ENCODE measurements at places on chromosomes 16 and 17. TPM values are rescaled to one million over a fixed set of nuclear protein-coding genes. Genes with fewer than 3 reads are reported as not detected.
A peak's percentile ranks its signal among the peaks of the same experiment; 100 is the strongest.

TTLL6 gene
- not detected for total RNA-seq

PLCG2 gene
- total RNA-seq, result 11.6 TPM

DNA sequence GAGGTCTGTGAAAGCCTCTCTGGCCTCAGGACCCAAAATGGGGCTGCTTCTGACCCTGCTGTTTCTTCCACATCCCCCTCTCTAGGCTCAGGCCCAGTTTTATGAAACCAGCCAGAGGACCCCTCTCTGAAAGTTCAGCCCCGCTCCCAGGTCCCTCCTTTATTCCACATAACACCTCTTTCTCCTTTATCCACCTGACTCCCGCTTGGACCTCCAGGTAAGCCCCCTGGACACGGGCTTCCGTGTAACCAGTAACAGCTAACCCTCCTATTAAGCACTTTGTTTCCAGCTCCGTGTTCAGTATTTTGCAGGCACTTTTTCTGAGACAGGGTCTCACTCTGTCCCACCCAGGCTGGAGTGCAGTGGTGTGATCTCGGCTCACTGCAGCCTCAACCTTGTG lies 37.4 kb downstream of the PSME3IP1 start:
- no peak overlapping the region for H3K4me3 ChIP-seq
- DNase-seq, result no peak
- H3K36me3 ChIP-seq, result peaks cover 4% of the 10 kb centered on the region
- no peaks in the 10 kb centered on the region for H3K4me1 ChIP-seq

DNA sequence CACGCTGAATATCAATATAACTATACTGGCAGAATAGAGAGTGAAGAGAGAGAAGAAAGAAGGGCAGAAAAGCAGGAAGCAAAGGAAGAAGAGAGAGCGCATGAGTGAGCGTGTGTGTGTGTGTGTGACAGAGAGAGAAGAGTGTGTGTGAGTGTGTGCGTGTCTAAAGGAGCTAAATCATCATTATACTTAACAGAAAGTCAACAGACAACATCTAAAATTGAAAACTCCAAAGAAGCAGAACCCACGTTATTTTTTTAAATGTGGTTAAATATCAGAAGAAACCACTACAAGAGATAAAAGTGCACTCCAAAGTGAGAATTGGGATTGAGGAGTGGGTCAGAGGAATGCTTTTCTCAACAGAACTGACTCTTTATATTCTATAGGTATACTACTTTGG lies 77.2 kb downstream of the BRIP1 start:
- no peak for DNase-seq
- no peaks in the 10 kb centered on the region for H3K4me1 ChIP-seq
- no peak overlapping the region for H3K27ac ChIP-seq
- H3K4me3 ChIP-seq, result no peak overlapping the region

GRCh38 chr17:46028374-46028773 lies 29.3 kb downstream of the STH start:
- no peaks in the 10 kb centered on the region for H3K4me1 ChIP-seq
- H3K27ac ChIP-seq, result no peak overlapping the region
- no peaks in the 10 kb centered on the region for H3K27me3 ChIP-seq
- peaks cover 37% of the 10 kb centered on the region for H3K36me3 ChIP-seq
- DNase-seq, result no peak
- no peak overlapping the region for H3K4me3 ChIP-seq

DNA sequence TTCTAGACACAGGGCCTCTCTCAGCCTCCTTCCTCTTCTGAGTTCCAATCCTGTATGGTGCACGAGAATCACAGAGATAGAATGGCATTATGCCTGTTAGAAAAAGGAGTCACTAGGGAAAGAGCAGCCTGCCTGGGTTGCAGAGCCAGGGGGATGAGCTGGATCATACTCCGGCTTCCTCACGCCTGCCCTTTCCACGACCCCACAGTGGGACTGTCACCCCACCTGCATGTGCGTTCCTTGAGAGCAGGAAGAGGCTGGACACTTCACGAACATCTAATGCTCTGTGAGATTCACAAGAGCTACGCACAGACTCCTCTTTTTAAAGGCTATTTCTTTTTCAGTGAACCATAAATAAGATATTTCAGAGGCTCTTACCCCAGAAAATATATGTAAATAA lies 54.8 kb downstream of the N4BP1 start:
- H3K27me3 ChIP-seq, result no peaks in the 10 kb centered on the region
- H3K27ac ChIP-seq, result no peak overlapping the region
- no peak overlapping the region for H3K4me3 ChIP-seq
- no peaks in the 10 kb centered on the region for H3K36me3 ChIP-seq
- H3K4me1 ChIP-seq, result peaks cover 73% of the 10 kb centered on the region

GRCh38 chr16:86668136-86668910 lies 90.0 kb downstream of the FOXL1 start:
- H3K4me3 ChIP-seq, result no peak overlapping the region
- H3K4me1 ChIP-seq, result peaks cover 33% of the 10 kb centered on the region
- H3K27ac ChIP-seq, result no peak overlapping the region

DNA sequence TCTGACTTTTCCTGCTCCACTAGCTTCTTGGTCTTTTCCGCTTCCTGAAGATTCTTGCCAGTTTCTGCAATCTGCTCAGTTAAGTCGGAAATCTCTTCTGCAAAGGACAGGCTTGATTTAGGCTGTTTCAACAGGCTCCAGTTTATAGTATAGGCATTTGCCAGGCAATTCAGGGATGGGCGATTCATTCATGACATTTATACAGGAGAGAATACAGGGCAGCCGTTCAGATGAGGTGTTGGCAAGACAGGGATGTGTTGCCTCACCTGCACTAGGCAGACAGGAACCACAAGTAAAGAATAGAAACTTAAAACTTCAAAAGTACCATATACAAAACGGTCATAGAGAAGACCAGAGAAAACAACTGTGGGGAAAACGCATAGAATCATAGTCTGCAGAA lies 61.7 kb downstream of the MYH13 start:
- H3K4me3 ChIP-seq, result no peak overlapping the region
- H3K27me3 ChIP-seq, result no peaks in the 10 kb centered on the region
- H3K4me1 ChIP-seq, result no peaks in the 10 kb centered on the region
- no peak for DNase-seq
- no peak overlapping the region for H3K27ac ChIP-seq

DNA sequence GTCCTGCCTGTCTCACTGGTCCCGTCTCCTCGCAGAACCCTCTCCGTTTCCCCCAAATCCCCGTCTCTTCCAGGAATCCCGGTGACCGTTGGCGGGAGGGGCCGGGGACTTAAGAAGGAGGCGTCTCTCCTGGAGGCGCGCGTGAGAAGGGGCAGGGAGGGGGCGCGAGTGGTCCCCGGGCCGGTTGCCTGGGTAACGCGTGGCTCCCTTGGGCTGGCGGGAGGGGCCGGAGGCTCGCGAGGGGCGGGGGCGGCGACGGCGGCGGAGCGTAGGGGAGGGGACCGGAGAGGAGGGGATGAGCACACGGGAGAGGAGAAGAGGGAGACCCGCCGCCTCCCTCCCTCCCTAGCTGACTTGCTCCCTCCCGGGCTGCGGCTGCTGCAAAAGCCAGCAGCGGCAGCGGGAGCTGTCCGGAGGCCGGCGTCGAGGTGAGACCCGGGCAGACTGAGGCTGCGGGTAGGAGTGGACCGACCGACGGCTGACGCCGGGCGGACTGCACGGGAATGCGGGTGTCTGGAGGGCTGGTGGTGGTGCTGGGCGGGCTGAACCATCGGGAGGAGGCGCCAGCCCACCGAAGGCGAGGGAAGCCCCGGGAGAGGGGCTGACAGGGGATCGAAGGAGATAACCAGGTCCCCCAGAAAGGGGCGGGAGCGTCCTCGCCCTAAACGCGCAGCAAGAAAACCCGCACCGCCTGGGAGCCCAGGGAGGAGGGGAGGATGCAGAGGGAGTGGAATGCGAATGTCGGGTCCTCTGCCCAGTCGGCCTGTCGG lies at the start of gene PRRT2:
PRRT2 (plus strand) TSS at position 298 of the 770 bp plus-strand sequence. CDS start 862 bp downstream, outside the sequence.
- H3K27ac ChIP-seq, result peak within 1 kb of the TSS; percentile 96
- H3K4me1 ChIP-seq, result peaks cover 50% of the 10 kb centered on the region
- H3K27me3 ChIP-seq, result no peaks in the 10 kb centered on the region
- H3K36me3 ChIP-seq, result peaks cover 9% of the 10 kb centered on the region
- peak; percentile 50 for DNase-seq
